ENCODE measurements at places on chromosomes 4 and X.

- peak; percentile 30 for DNase-seq
These were observed 84.0 kb downstream of the RTL9 start for GRCh38 chrX:110442635-110443034.

DNA sequence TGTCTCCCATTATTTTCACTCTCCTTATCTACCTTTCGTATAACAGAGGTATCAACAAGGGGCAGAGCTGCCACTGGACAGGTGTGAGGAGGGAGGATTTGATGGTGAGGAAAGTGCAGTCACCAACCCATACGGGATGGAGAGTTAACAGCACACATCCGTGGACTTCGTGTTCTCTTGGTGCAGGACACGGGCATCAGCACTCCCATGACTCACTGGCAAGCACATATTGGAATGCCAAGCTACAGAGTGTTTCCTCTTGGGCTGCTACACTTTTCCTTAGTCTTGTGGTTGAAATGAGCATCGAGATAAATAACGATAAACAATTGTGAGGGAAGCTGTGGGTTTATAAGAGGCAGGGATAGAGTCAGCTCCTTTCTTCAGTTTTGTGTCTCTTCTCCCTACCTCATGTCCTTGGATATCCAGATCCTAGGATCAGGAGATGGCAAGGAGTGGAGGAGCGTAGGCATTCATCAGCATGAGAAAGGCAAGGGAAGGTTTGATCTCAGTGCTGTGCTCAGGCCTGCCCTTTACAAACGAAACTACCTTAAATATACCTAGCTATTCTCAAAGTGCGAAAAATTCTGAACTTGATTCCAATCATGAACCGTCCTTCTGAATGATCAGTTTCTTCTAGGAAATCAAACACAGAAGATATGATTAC, 96.3 kb downstream of the ZNF827 start:
- DNase-seq: peak; percentile 79

GRCh38 chr4:17418010-17418409, 93.9 kb downstream of the QDPR start:
- DNase-seq: no peak

DNA sequence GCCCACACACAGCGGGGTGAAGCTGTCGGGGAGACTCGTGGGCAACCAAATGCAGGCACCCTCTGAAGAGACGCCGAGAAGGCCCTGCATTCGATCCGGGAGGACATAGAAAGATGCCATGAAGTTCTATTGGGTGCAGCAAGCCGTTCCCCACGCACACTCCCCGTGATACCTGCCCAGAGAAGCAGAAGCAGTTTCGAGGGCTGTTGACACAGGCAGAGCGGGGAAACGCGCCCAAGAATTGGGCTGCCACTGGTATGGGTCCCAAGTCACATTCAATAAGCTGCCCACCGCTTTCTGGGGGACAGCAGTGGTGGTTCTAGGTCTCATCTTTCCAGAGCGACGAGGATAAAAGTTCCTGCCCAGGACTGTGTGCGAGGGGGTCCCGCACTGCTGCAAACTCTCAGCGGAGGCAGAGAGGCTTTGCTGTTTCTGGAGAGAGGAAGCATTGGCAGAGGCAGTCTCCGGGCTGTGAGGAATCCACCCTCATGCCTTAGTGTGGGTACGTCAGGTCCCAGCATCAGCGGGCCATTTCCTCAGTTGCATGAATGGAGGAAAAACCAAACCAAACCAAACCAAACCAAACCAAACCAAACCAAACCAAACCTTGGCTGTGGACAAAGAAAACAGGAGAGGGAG, 10.1 kb downstream of the PITX2 start:
- DNase-seq: peak; percentile 75

DNA sequence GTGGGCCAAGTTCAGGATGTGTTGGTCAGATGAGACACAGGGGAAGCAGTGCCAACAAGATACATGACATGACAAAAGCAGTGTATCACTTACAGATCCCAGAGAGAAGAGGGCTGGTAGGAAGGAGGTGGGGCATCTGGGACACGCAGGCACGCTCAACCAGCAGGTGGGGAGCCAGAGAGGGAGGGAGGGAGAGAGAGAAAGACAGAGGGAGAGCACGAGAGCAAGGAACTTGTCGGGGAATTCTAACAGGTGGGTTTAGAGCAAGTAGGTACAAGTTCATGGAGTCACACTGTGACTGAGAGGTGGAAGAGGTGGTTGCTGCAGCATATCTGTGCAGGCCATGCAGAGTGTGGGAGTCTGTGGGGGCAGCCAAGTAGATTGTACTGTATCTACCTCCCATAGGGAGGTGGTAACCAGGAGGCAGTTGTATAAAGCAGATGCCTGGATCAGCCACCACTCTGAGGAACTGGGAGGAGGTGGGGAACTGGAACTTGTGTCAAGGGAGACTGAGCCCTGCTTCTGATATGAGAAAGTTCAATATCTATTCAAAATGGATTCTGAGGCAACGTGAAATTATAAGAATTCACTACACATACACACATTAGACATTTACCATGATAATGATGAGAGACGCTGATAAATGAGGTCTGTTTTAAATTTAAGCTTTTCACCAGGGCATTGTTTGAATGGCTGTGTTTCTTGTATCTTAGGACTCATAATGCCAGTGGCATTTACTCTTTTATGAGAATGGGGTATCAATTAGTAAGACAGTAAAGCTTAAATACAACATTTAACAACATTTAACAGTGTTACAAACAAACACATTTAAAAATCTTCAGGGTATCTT, 43.7 kb downstream of the BBS12 start:
- DNase-seq: no peak

DNA sequence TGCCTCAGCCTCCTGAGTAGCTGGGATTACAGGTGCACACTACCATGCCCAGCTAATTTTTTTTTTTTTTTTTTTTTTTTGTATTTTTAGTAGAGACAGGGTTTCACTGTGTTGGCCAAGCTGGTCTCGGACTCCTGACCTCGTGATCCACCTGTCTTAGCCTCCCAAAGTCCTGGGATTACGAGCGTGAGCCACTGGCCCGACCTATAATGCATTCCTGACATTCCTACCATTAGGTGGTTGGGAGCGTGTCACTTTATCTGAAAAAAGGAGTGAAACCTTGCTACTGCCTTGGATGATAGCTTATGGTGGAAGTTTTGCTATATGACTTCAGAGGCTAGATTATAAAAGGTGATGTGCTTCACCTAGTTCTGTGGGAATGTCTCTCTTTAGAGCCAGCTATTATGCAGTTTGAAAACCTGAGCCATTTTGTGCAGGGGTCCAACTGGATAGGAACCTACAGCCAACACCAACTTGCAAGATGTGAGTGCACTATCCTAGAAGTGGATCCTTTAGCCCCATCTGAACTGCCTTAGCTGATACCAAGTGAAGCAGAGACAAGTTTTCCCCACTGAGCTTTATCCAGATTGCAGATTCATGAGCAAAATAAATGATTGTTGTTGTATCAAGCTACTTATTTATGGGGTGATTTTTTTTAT, 29.8 kb upstream of the EMCN start:
- no peak for DNase-seq

- no peak for DNase-seq
These were observed 2.5 kb downstream of the ATP11C start for GRCh38 chrX:139930401-139930800.

DNA sequence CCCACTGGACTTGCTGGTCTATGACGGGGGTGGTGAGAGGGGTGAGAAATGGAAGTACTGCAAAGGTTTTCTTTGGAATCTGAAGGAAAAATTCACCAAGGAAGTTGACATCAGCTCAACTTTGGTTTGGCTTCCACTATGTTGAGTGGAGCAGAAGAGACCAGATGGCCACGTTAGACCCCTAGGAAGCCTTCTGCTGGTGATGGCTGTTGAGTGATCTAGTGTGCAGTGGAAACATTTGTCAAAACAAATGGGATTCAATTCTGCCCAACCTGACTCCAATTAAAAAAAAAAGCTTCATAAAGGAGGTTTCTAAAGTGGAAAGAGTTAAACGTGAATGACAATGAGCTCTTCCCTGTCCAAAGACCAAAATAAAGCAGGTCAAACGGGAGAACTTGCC, 25.7 kb downstream of the SEL1L3 start:
- no peak for DNase-seq

DNA sequence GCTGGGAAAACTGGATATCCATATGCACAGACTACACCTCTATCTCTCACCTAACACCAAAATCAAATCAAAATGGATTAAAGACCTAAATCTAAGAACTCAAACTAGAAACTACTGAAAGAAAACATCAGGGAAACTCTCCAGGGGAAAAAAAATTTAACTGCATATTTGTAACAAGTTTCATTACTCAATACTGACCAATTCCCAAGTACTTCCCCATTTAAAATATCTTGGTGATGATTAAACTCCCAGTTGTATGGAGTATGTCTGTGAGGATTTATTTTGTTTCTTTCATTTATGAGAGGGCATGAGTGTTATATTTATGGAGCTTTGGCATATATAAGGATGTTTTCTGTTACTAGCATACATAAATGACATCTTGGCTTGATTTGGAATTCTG, 112.3 kb upstream of the IL15 start:
- peak; percentile 47 for DNase-seq

DNA sequence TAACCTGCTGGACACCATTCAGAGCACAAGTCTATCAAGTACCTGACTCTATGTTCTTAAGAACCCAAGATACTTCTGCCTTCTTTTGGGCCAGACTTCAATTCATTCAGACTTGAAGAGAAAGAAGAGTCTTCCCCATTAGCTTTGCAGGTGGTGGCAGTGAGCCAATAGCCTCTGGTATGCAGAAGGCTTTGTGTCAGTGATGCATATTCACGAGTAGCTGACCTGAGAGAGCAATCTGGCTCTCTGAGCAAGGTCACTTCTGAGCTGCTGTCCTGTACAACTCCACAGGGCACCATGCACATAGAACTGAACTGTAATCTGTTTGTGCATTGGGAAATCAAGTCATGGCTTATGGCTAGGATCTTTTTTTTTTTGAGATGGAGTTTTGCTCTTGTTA, 39.9 kb upstream of the SPINK2 start:
- DNase-seq: peak; percentile 44

- DNase-seq: peak; percentile 78
These were observed 143.9 kb downstream of the BCOR start for GRCh38 chrX:39953879-39954278.

- DNase-seq: no peak
These were observed 7.6 kb upstream of the SRD5A3 start for GRCh38 chr4:55338486-55338885.

GRCh38 chr4:173272996-173273395, 61.2 kb downstream of the HMGB2 start:
- DNase-seq: peak; percentile 78

DNA sequence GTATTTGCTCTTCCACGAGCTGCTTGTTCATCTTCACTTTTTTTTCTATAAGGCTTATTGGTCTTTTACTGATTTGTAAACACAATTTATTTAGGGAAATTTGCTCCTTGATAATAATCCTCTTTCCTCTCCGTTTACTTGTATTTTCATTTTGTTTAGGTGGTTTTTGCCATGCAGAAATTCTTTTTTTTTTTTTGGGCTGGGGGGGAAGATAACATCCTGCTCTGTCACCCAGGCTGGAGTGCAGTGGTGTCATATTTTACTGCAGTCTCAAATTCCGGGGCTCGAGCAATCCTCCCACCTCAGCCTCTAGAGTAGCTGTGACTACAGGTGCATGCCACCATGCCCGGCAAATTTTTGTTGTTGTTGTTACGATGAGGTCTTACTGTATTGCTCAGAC, 31.6 kb upstream of the BRS3 start:
- no peak for DNase-seq

- DNase-seq: no peak
These were observed 3.1 kb upstream of the STAP1 start for GRCh38 chr4:67555447-67555846.

DNA sequence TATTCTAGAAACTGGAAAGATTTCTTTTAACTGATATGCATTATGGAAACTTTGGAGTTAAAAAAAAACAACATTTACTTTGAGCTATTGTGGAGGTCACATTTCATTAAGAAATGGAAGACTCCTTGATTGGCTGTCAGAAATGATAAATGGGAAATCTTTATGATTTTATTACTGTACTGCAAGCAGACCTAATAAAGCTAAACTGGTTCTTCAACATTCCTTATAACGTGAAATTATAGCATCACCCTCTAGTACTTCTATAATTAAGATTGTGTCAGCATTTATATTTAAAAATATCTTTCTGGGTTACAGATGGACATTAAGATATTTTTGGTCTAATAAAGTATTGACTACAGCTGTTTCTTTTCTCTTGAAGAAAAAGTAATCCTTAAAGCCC, 213.8 kb upstream of the PACRGL start:
- no peak for DNase-seq

GRCh38 chrX:73581002-73581628, 18.1 kb downstream of the CHIC1 start:
- no peak for DNase-seq

GRCh38 chrX:115693476-115693875, 132.5 kb downstream of the PLS3 start:
- no peak for DNase-seq

GRCh38 chr4:102390438-102390837, 45.2 kb upstream of the SLC39A8 start:
- DNase-seq: peak; percentile 59

DNA sequence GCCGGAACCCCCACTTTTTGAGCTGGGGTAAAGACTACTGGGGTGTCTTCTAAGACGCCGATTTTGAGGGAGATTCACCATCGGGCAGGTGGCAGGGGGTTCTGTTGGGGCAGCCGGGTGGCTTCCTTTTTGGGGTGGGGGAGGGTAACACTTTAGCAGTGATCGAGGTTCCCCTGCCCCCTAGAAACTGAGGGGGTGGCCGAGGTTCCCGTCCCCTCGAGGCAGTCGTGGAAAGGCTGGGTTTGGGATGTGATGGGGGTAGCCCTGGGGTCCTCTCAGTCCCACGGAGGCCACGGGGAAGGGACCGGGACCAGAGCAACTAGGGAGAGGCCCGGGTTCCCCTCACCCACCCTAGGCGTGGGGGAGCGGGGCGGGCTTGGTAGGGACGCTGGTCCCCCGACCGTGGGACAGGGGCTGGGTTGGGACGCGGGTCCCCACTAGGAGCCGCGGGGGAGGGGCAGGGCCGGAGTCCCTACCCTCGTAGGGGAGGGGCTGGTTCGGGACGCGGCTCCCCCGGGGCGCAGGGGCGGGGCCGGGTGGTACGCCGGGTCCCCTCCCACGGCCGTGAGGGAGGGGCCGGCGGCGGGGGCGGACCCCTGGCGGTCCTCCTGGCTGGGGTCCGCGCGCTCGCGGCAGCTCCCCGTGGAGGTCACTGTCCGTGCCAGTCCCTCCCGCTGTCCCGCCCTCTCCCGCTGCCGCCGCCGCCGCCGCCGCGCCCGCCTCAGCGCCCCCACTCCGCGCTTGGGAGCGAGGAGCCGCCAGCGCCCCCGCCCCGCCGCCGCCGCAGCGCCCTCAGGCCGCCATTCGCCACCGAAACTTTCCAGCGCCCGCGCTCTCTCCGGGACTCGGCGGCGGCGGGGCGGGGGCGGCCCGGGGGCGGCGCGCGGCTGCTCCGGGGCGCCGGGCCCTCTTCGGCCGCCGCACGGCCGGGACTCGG, at the start of gene TBL1X:
Gene TBL1X (plus strand): TSS at position 624 of the 937 bp plus-strand sequence. CDS start 188,529 bp downstream, outside the sequence.
- DNase-seq: peak; percentile 30
